ENCODE measurements at places on chromosomes 13 and 19.

DNA sequence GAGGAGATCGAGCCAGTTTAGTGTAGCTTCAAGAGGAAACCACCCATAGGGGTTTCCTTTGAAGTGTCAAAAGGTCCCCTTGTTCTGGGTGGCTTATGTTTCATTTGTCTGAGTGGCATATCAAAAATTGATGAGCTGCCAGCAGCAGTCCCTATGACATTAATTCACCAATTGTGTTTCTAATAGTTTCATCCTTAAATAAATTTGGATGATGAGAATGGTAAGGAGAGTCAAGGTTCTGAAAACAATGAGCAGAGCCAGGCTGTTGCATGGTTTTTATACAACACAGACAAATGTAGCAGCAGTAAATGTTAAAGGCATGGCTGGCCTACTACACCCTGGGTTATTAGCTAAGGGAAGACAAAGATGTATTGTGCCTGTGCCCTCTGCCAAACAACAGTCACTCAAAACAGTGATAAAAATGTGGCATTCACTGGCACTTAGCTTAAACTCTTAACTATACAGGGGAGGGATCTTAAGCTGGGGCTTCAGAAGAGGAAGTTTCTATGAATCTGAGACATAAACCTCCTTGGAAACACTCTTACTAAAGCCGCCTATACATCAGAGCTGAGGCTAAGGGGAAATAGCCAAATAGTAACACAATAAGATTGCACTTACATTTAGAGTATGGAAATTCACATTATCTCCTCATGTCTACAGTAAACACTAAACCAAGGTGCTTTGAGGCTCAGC lies 200.5 kb downstream of the POU4F1 start:
- no peak for DNase-seq

- DNase-seq: no peak
Measured at GRCh38 chr19:54425382-54425723, 10.1 kb downstream of the TTYH1 start.

- DNase-seq: no peak
Measured at GRCh38 chr13:81393721-81394120, 1052.8 kb upstream of the SPRY2 start.

DNA sequence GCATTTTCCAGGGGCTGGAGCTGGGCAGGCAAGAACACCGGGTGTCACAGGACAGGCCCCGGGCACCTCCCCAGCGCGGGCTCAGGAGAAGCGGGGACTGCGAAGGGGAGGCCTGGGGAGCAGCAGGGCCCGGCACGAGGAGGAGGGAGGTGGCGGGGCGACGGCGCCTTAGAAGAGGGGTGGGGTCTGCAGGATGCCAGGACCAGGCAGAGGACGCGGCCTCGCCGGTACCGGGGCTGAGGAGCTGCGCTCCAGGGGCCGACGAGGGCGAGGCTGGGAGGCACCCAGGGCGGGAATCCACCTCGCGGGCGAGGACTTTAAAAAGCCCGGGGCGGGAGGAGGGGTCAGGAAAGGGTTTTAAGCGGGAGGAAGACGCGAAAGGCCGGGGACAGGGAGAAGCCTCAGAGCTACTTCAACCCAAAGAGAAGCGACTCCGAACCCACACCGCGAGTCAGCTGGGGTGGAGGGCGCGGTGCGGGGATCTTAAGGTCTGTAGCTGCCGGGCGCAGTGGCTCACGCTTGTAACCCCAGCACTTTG lies 665 bp downstream of the ZNF347 start:
- peak; percentile 7 for DNase-seq

- DNase-seq: peak; percentile 97
Measured at GRCh38 chr19:48501494-48502349, 9.9 kb downstream of the LMTK3 start.

GRCh38 chr19:20367811-20368294 lies 197.7 kb downstream of the ZNF737 start:
- DNase-seq: peak; percentile 65

DNA sequence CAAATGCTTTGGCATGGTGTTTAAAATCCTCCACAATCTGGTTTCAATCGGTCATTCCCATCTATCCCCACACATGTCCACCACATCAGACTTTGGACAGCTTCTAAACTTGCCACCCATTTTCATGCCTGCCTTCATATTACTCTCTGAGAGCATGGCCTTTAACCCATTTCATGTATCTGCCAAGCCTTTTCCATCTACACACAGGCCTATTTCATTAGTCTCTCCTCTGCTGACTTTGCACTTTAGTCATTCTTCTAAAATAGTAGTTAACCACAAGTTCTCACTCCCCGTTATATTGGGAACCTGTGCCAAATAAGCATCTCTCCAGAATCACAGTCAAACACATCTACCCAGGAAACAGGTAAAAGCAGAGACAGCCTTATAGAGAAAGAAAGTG lies 142.2 kb downstream of the MZT1 start:
- DNase-seq: no peak

DNA sequence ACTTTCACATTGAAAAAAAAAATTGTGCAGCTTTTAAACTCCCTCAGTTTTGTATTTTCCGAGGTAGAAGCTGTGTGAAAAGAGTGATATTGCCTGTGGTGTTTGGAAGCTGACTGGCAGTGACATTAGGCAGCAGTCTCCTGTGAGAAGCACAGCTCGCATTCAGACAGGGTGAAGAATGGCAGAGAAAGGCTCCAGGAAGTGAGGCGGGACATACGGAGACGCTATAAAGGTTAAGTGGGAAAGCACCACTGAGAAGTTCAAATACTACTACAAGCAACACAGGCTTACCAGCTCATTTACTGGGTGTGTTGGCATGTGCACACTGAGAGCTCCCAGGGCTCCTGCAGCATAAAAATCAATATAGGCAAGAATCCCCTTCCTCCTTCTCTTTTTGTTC lies 88.4 kb downstream of the RXFP2 start:
- no peak for DNase-seq

- DNase-seq: no peak
Measured at GRCh38 chr13:110136660-110137585, 170.0 kb downstream of the COL4A1 start.

DNA sequence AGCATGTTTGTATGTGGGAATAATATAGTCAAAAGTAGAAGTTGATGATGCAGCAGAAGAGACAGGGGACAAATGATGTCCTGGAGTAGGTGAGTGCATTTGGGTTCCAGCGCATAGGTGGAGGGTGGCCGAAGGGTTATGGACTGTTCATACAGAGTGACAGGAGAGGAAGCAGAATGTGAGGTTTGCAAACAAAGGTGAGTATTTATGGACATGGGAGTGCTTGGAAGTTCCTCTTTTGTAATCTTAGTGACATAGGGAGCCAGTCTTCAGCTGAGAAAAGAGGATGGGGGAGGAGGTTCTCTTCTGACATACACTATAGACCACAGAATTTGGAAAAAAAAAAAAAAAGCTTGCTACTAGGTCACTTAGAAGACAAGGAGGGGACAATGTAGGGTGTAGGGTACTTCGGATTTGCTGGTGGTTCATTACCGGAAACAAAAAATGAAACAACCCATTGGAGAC lies 331.6 kb downstream of the DLEU7 start:
- DNase-seq: peak; percentile 78
